Stimulated activated naive CD4-positive, alpha-beta T cell treated with Interleukin-2 at 50 U/mL for 16 hours (primary cell): ENCODE measurements at places on chromosomes 12 and 14.

- DNase-seq, result no peak
These were observed 18.7 kb downstream of the SETD1B start for GRCh38 chr12:121822393-121823100.

DNA sequence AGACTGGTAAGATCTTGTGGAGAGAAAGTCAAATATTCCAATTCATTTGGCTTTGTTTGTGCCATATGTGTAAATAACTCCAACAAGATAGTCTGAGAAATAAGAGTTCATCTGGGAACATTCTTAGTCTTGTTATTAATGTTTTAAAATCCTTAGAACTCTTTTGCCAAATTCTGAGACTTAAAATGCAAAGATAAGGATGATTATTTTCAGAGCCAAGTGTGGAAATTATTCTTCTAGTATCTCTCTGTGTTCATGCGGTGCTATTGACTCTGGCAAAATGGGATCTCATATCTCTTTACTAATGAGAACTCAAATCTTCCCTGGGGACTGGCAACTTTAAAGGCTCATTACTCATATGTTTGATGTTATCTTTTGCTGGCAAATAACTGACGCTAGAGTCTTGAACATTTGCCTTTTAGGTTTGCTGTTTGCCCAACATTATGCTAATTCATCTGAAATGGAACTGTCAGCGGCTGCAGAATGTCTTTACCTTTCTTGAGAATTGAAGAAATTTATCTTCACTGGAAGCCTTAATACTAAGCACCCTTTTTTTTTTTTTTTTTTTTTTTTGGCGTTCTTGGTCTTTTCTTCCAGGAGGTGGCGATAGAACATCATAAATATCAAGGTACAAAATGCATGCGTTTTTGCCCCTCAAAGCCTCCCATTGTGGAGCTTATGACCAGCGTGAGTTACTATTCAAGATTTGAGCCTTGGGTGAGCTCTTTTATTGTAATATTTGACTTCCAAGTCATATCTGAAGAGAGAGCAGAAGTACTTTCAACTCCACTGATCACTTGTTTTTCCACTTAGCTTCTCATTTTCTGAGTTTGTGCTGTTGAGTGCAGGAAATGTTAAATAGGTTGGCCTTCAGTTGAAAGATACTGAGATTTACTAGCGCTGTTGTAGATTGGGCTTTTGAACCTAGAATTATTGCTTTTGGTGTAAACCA, 86.5 kb downstream of the CAND1 start:
- no peak for DNase-seq

DNA sequence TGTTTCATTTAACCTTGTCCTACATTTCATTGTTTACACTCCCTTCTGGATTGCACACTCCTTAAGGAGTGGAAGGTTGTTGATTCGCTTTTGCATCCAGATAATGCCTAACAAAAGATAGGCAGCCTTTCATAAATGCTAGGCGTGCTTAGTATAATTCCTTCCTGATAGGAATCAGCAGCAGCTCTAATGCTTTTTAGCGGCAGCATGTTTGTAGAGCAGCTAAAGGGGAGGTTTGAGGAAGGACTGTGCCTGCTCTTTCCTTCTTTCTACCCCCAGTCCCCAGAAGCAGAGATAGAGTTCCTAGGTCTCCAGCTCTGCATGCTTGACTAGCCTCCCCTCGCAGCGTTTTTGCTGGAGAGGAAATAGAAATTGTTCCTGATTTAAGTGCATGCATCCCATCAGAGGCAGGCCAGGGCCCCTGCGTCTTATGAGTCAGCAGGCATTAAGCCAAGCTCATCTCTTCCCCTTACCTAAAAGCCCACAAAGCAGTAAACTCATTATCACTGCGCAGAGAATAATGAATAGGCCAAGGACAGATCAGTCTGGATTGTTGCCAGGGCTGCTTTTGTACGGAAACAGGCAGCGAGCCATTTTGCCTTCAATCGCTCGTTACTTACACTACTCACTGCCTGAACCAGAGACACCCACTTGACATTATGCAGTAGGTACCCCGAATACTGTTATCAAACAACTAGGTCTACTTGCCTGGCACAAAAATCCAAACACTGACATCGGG, 14.0 kb upstream of the TBPL2 start:
- no peak for DNase-seq

GRCh38 chr12:74415633-74416032, 122.0 kb upstream of the ATXN7L3B start:
- DNase-seq, result no peak

DNA sequence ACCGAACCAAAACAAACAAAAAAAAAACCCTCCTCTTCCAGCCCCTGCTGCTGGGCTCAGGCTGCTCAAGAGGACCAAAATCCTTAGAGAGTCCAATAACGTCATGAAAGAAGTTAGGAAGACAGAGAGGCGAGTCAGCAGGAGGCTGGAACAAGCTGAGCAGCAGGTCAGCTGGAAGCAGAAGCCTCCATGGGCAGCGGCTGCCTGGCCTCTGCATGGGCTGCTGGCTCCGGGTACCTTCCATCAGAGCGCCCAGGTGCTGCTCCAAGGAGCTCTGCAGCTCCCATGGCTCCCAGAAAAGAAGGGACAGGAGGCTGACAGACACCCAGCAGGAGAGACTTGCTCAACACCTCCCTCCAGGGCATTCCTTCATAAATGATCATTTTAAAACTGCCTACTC, 3.2 kb upstream of the KRT2 start:
- DNase-seq, result no peak

DNA sequence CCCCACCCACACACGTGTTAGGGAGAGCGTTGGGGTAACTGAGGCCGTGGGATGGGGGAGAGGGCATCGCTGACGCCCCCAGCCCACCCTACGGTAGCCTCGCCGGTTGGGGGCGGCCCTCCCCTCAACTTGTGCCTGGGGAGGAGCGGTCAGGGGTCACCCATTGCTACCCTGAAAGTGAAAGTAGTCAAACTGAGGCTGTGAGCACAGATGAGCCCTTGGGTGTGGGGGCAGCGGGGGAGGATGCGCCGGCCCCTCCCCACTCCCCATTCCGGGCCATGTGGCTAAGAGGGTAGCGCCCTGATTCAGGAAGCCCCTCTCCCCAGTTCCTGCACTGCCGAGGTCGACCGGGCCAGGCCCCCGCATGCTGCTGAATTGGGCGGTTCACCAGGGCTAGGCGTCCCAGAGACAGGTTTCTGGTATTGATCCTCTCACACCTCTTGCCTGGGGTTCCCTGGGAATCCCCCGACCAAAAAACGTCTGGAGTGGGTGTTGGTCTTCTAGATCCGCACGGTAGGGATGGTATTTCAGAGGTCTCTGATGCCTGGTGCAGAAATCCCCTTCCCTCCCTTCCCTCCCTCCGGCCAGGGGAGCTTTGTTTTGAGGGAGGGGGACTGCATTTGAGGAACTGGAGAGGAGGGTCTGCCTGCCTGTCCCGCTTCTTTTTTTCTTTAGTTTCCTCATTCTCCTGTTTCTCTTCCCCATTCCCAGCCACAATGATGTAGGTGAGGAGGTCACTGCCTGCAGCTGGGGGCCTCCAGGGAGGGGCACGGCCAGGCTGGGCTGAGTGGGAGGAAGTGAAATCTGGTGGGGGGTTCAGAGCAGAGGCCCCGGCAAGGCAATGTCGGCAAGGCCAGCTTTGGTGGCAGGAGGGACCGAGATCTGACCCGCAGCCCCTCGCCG, 1.0 kb downstream of the SH2B3 start:
- DNase-seq, result peak; percentile 63

DNA sequence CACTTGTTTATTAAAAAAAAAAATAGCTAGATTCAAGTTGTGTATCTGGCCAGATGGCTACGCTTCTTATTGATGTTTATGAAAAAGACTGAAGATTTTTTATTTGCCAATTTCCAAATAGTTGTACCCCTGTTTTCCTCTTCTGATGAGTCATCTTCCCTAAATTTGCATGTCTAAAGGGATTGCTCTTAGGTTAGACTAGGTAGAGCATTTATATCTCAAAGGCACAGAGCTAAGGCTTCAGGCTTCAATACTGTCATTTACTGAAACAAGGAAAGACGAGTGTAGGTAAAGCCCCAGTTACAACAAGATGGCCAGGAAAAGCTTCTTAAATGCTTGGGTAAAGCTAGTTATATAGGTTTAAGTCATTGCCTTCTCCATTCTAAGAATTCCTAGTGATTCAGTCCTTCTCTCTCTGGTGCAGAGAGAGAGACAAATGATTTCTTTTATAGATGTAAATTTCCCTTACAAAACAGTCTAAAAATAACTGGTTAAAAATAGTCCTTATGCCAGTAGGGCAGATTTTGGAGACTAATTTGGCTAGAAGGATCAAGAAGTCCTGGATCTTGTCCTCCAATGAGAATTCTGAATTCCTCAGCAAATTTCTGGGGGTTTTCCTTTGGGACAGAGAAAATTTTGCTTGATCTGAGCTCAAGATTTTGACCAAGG, 26.1 kb downstream of the LEMD3 start:
- no peak for DNase-seq

GRCh38 chr12:16611146-16611545, 5.2 kb upstream of the LMO3 start:
- DNase-seq, result no peak

DNA sequence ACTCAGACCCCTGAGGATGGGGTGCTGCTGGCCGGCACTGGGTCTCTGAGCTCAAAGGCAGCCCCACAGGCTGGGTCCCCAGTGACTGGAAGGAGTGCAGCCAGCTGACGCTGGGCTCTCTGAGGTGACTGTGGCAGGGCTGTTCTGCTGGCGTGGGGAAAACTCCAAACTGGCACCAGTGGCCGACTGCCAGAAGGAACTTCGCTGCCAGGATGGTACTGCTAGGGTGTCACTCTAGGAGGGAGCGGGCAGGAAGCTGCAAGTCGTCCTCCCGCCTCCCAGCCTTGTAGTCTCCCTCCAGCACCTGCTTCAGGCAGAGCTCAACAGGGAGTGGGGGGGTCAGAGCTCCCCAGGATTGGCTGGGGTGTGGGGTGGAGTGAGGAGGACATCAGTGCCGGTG, 41.3 kb downstream of the CDC42BPB start:
- no peak for DNase-seq

- no peak for DNase-seq
These were observed 45.4 kb downstream of the NIN start for GRCh38 chr14:50785457-50786063.

GRCh38 chr12:44143175-44143574, 307.3 kb downstream of the TMEM117 start:
- DNase-seq, result no peak

DNA sequence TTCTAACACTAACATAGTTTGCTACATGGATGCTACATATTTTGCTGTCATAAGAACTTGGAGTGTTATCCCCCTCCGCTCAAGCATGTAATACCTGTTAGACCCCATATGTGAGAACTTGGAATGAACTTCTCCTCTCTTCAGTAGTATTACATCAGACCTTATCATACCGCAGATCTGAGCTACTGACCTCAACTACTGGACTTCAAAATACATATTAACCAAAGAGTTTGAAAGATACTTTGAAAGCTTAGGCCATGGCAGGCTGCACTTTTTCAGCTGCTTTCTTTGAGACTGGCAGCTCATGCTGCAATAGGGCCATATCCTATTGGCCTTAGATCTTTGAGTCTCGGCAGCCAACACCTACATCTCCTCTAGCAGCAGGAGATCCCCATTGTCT, 74.8 kb downstream of the EEA1 start:
- DNase-seq, result no peak

DNA sequence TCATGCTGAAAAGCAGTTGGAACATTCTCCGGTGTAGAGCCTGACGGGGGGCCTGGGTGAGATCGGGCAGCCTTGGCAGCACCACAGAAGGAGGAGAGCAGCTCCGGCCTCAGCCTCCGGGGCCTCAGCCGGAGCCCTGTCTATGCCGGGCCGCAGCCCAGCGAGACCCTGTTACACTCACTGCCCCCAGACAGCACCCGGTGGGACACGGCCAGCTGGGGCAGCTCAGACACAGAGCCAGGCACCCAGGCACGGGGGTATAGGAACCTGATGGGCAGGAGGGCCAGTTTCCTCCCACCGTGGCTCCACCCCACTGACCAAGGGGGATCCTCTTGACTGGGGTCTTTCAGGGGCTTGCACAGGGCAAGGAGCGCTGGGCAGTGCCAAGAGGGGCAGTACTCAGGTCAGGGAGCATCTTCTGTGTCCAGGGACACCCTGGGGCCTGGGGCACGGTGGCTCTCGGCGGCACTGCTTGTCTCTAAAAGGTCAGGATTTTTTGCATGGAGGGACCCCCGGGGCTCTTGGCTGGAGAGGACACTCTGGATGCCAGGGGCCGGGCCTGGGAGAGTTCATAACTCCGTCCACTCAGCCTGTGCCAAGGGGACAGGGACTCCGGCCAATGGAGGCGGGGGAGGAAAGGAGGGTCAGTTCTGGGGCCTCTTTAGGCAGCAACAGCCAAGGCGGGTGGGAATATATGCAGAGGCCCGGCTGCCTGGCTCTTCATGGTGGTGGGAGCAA, 9.4 kb downstream of the INF2 start:
- DNase-seq, result no peak

- DNase-seq, result no peak
These were observed 4.9 kb downstream of the OR10P1 start for GRCh38 chr12:55641595-55641994.
